ENCODE measurements at places on chromosomes 11 and 22.

GRCh38 chr11:62435846-62436660, 17.2 kb downstream of the SCGB1A1 start:
- no peak for DNase-seq

GRCh38 chr11:100525197-100525596, 161.9 kb upstream of the ARHGAP42 start:
- no peak for DNase-seq

DNA sequence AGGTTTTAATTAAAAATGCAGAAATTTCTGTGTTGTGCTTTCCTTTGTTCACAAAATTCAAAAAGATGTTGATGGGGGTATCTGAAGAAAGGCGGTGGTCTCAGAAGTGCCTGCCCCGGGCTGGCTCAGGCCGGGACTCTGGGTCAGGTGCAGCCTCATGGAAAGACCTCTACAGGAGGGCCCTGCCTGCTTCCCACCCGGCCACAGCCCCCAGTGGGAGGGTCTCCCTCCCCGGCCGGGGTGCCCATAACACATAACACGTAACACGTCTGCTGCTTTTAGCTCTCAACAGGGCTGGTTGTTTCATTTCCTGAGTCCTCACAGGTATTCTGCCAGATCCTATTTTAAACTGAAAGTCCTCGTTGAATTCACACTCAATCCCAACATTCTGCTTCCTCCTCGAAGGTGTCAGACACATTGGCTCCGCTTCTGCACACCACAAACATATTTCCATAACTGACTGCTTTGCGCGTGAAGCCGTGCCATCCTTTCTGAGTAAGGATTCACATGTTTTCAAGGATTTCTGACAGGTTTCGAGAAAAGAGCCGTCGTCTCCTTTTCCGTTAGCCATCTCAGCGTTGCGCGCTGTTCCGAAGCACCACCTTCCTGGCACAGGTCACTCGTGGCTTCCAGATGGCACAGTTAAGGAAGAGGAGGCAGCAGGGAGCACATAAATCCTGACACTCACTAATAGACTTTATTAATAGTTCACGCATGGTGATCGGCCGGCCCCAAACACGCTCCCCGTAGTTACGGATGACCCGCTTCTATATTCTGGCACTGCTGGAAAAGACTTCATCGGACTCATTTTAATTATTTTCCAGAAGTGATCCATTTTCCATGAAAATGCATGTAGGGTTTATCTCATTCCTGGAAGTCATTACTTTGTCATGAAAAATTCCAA, 569.3 kb downstream of the BRD1 start:
- no peak for DNase-seq

GRCh38 chr11:123145220-123145619, 49.8 kb downstream of the CLMP start:
- DNase-seq = no peak

- peak; percentile 3 for DNase-seq
These were observed 28.1 kb downstream of the TENM4 start for GRCh38 chr11:79412761-79413160.

DNA sequence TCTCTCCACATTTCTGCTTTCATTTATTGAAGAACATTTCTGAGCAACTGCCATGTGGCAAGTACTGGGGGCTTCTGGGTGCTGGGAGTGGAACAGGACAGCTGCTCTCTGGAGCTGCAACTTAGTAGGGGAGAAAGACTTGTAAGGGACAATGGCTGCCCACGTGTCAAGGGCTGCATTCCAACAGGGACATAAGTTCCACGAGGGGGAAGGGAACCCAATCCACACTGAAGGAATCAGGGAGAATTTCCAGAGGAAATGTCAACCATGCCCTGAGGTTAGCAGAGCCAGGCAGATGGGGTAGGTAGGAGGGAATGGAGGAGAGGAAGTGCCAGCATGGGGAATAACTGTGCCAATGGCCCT, 1.7 kb downstream of the MAPK8IP2 start:
- DNase-seq = no peak

DNA sequence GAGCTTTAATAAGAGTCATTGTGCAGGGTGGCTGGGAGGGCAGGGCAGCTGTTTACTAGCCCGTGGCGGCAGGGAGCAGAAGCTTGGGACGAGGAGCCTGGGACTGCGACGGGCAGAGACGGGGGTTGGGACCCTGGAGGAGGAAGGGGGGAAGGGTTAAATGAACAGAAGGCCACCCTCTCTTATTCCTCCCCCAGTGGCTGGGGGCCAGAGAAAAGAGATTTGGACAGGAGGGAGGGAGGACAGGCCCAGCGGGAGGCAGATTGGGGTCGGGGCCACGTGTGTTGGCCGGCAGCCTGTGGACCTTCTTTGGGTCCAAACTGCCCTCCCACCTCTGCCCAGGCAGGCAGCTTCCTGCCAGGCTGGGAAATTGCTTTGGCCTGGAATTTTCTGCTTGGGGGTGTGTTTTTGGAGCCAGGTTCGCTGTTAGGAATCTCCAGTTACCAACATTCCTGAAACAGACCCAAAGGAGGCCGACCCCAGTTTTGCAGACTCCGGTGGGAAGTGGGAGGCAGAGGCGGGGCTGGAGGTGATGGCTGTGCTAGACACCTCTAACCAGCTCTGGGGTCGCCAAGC, 50.2 kb downstream of the APOL3 start:
- DNase-seq = no peak

DNA sequence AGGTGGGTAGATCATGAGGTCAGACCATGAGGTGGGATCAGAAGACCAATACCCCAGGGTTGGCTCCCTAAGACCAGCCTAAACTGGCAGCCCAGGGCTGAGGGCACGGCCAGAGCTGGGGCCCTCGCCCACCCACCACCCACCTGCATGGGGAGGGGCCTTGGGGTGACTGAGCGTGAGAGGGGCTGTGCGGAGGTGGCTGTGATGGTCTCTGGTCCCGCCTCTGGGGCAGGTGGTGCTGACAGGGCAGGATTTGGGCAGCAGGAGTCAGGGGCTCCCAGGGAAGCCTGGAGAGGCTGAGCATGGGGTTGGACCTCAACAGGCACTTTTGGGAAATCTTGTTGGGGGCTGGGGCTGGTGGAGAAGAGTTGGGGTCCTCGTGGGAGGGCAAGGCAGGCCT, 39.8 kb upstream of the MUC5AC start:
- DNase-seq = no peak

DNA sequence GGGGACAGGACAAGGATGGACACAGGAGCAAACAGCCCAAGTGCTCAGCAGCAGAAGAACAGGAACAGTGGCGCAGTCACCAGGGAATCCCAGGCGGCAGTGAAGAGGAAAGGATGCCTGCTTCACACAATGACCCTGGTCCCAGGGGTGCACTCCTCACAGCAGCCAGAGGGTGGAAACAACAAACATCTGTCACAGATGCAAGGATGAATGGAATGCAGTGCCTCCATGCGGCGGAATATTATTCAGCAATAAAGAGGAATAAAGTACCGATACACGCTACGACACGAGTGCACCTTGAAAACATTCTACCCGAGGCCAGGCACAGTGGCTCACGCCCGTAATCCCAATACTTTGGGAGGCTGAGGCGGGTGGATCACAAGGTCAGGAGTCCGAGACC, 12.7 kb downstream of the CSNK1E start:
- DNase-seq = no peak

DNA sequence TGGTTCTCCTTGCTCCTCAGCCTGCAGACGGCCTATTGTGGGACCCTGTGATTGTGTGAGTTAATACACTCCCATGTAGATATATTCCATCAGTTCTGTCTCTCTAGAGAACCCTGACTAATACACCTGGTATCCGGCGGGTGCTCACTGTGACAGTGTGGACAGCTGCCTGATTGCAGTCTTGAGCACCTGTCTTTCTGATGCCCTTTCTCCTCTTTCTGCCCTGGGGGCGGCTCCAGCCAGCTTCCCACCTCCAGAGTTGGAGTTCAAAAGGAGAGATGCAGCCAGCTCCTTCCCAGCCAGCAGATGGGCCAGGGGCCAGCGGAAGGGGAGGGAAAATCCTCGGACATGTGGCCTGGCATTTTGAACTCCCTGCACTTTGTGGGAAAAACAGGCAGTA, 15.0 kb downstream of the SMIM38 start:
- no peak for DNase-seq

GRCh38 chr11:10488934-10489691, 34.0 kb downstream of the AMPD3 start:
- no peak for DNase-seq

DNA sequence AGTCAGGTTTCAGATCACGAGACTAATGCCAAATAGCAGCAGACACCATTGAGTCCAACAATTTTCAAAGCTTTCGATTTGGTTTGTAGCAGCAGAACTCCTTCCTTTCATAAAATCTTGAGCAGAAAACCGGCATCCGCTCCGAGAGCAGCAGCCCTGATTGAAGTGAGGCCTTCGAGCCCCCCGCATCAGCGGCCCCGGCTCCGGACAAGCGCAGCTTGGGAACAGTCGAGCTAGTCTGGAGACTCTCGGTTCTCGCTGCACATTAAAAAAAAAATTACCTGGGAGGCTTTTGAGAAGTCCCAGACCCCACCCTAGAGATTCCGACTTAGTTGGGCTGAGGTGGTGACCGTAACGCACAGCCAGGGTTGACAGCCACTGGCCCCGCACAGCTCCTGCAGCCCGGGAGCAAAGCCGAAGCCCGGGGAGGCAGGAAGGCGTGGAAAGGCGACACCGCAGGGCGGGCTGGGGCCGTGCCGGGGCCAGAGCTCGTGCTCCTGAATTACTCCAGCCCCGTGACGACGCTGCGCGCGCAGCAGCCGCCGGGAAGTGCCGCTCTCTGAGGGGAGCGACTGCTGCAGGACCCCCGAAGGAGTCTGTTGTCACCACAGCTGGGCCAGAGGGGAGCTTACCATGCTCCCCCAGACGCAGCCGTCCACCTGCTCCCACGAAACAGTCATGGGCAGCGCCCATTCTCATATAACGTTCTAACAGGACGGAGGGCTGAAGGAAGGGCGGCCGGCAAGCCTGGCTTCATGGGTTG, 57.8 kb downstream of the SPATA19 start:
- no peak for DNase-seq

- no peak for DNase-seq
These were observed 15.6 kb downstream of the PISD start for GRCh38 chr22:31646186-31647019.

DNA sequence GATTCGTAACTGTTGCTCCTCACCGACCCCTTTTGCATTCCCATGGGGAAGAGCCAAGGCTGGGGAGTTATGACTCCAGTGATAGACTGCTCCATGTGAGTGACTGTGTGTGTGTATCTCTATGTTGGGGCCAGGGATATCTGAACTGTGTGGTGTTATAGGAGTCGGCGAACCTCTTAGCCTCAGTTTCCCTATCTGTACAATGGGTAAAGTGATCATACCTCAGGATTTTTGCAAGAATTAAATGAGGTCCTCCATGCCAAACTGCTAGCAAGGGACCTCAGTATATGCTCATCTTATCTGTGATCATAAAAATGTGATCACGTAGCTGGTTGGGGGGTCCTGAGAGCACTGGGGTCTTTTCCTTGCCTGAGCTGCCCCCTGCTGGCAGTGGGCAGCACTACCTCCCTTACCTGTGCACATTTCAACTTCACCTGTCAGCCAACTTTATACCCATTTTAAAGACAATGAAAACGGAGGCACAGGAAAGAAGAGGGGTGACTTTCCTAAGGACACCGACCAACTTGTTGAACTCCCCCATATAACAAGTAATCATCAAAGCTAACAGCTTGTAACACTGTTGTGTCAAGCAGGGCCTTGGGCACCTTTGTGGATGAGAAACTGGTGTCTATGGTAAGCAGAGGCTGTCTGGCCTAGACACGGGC, 1.4 kb upstream of the DPP3 start:
- no peak for DNase-seq

- DNase-seq = no peak
These were observed 149.1 kb downstream of the OPCML start for GRCh38 chr11:133383201-133383600.

DNA sequence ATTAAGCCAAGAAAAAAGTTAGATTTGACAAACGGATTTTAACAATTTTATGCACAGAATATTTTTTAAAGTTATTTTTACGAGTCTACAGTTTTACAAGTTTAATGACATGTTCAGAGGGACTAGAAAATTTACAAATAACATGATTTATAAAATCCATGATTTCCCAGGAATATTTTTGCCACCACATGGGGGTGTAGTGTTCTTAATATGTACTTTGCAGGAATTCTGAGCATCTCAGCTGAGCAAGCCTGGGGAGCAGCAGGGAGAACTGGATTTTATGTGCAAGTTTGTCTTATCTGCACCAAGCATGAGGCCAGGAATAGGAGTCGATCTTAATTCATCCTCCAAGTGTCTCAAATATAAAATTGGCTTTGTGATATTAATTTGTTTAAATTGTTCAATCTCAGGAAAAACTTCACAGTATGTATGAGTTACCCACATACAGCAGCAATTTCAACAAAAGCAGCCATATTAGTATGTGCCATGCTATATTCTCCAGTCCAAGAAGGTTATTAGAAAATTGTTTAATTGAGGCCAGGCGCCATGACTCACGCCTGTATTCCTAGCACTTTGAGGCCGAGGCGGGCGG, 826.3 kb downstream of the DLG2 start:
- no peak for DNase-seq

GRCh38 chr22:49365191-49365837, 462.4 kb downstream of the BRD1 start:
- DNase-seq = no peak

GRCh38 chr11:101920992-101921391, 4.7 kb upstream of the ANGPTL5 start:
- no peak for DNase-seq

DNA sequence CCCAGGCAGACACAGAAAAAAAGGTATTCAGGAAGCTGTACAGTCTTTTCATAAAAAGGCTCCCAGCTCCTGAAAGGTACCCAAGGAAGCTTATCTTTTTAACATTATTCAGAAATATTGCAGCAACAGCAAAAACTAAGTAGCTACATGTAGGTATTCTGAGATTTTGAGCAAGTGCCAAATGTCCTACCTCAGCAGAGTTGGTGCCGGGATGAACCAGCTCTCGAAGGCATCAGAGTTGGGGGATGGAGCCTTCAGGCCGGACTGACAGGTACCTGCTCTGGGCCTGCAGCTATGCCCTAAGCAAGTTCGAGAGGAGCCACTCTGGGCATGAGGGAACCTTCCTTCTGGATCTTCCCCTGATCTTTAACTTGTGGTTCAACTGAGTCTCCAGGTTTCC, 77.1 kb upstream of the TTC12 start:
- DNase-seq = no peak

DNA sequence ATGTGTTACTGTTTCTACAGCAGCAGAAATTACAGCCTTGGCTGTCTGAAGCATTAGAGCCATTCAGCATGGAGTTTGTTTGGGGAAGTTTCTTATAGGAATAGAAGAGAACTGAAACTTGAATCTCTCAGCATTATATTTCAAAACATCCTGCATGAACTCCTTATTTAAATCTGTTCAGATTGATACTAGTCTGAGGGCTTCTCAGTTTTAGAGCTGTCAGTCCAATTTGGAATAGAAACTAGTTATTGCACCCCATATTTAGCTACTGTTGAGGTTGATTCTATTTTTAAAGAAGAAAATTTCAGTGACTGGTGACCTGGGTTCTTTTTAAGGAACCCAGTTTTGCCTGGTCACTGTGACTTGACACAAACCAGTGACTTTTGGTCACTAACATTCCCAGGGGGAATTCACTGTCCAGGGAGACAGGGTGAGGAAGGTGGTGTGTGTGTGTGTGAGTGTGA, 126.0 kb upstream of the TTC12 start:
- no peak for DNase-seq

- no peak for DNase-seq
These were observed 241.3 kb upstream of the NCAM1 start for GRCh38 chr11:112719736-112720525.

- DNase-seq = peak; percentile 71
These were observed 84.4 kb upstream of the SEPTIN5 start for GRCh38 chr22:19629720-19630419.

- DNase-seq = no peak
These were observed 29.2 kb downstream of the ADAMTS15 start for GRCh38 chr11:130477586-130478203.
